Ovary (tissue), 10 donors: ENCODE measurements at places on chromosomes 6 and 20. TPM values are rescaled to one million over a fixed set of nuclear protein-coding genes. Genes with fewer than 3 reads are reported as not detected.

DNA sequence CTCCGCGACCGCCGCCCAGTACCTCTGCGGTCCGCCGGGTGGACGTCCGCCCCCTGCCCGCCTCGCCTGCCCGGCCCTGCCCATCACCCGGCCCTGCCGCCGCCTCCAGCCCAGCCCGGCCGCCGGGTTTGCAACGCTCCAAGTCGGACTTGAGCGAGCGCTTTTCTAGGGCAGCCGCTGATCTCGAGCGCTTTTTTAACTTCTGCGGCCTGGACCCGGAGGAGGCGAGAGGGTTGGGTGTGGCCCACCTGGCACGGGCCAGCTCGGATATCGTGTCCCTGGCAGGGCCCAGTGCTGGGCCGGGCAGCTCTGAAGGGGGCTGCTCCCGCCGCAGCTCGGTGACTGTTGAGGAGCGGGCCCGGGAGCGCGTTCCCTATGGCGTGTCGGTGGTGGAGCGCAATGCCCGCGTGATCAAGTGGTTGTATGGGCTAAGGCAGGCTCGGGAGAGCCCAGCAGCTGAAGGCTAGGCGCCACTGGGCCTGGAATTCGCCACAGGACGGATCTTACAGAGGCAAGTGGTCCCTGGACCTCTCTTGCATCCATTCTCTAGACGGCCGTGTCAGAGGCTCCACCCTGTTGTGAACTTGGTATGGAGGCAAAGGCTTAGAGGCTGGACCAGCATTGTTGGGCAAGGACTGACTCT lies 11.8 kb downstream of the FAM110A start:
- peaks cover 5% of the 10 kb centered on the region for H3K4me1 ChIP-seq
- no peaks in the 10 kb centered on the region for H3K36me3 ChIP-seq
- no peak for DNase-seq
- H3K27ac ChIP-seq: no peak overlapping the region

GRCh38 chr6:95917034-95917433 lies 98.7 kb upstream of the FUT9 start:
- no peaks in the 10 kb centered on the region for H3K27me3 ChIP-seq
- DNase-seq: no peak
- H3K36me3 ChIP-seq: no peaks in the 10 kb centered on the region
- no peak overlapping the region for H3K27ac ChIP-seq
- H3K4me1 ChIP-seq: no peaks in the 10 kb centered on the region

- H3K36me3 ChIP-seq: no peaks in the 10 kb centered on the region
- no peak overlapping the region for H3K27ac ChIP-seq
- H3K4me3 ChIP-seq: no peak overlapping the region
- no peaks in the 10 kb centered on the region for H3K27me3 ChIP-seq
- DNase-seq: no peak
Observed at GRCh38 chr6:125255201-125255600, 46.6 kb downstream of the HDDC2 start.

DNA sequence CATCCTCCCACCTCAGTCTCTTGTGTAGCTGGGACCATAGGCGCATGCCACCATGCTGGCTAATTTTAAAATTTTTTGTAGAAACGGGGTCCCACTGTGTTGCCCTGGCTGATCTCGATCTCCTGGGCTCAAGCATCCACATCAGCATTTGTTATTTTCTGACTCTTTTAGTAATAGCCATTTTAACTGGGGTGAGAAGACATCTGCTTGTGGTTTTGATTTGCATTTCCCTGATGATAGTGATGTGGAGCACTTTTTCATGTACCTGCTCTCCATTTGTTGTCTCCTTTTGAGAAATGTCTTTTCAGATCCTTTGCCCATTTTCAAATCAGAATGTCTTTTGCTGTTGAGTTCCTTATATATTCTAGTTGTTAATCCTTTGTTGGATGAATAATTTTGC lies 22.2 kb upstream of the TULP4 start:
- no peak overlapping the region for H3K27ac ChIP-seq
- H3K36me3 ChIP-seq: no peaks in the 10 kb centered on the region
- H3K4me1 ChIP-seq: peaks cover 4% of the 10 kb centered on the region

- H3K27ac ChIP-seq: no peak overlapping the region
- no peaks in the 10 kb centered on the region for H3K36me3 ChIP-seq
- H3K4me3 ChIP-seq: no peak overlapping the region
- H3K27me3 ChIP-seq: no peaks in the 10 kb centered on the region
Observed at GRCh38 chr6:19664050-19664449, 173.1 kb upstream of the ID4 start.

- H3K36me3 ChIP-seq: no peaks in the 10 kb centered on the region
- H3K4me3 ChIP-seq: no peak overlapping the region
- DNase-seq: no peak
- H3K27ac ChIP-seq: no peak overlapping the region
Observed at GRCh38 chr20:24752612-24753011, 196.5 kb upstream of the CST7 start.

GRCh38 chr6:119171864-119172588 lies 93.6 kb upstream of the FAM184A start:
- H3K4me1 ChIP-seq: no peaks in the 10 kb centered on the region
- no peak overlapping the region for H3K4me3 ChIP-seq
- no peak for DNase-seq
- H3K27ac ChIP-seq: no peak overlapping the region

GRCh38 chr6:154899824-154900463 lies 95.2 kb upstream of the TIAM2 start:
- DNase-seq: no peak
- no peaks in the 10 kb centered on the region for H3K36me3 ChIP-seq
- H3K4me1 ChIP-seq: no peaks in the 10 kb centered on the region
- no peaks in the 10 kb centered on the region for H3K27me3 ChIP-seq
- H3K4me3 ChIP-seq: no peak overlapping the region

- DNase-seq: peak; percentile 55
- no peaks in the 10 kb centered on the region for H3K27me3 ChIP-seq
- no peak overlapping the region for H3K27ac ChIP-seq
- H3K4me1 ChIP-seq: peaks cover under 1% of the 10 kb centered on the region
Observed at GRCh38 chr6:106979435-106979884, 4.9 kb upstream of the CD24 start.

The WTAP gene
- total RNA-seq: 92.9 TPM

The NOTCH4 gene
- 19.1 TPM for total RNA-seq

The HLA-G gene
- total RNA-seq: 1.1 TPM

The MRAP2 gene
- 1.8 TPM for total RNA-seq

The OSER1 gene
- total RNA-seq: 27.7 TPM
